Activated naive CD8-positive, alpha-beta T cell treated with anti-CD3 and anti-CD28 coated beads, Interleukin-2, amount 10 ng/mL, durations not matched to agents 7 days and 5 days (primary cell): ENCODE measurements at places on chromosomes 1 and 21. TPM values are rescaled to one million over a fixed set of nuclear protein-coding genes. Genes with fewer than 3 reads are reported as not detected.
A peak's percentile ranks its signal among the peaks of the same experiment; 100 is the strongest.

Gene FAM110D
- not detected for total RNA-seq

- H3K27ac ChIP-seq = peak overlapping the region; percentile 99
- H3K4me3 ChIP-seq = peak overlapping the region; percentile 88
- H3K36me3 ChIP-seq = peaks cover 18% of the 10 kb centered on the region
- H3K27me3 ChIP-seq = no peaks in the 10 kb centered on the region
Observed at GRCh38 chr1:234611225-234611846, 1.4 kb upstream of the IRF2BP2 start.

DNA sequence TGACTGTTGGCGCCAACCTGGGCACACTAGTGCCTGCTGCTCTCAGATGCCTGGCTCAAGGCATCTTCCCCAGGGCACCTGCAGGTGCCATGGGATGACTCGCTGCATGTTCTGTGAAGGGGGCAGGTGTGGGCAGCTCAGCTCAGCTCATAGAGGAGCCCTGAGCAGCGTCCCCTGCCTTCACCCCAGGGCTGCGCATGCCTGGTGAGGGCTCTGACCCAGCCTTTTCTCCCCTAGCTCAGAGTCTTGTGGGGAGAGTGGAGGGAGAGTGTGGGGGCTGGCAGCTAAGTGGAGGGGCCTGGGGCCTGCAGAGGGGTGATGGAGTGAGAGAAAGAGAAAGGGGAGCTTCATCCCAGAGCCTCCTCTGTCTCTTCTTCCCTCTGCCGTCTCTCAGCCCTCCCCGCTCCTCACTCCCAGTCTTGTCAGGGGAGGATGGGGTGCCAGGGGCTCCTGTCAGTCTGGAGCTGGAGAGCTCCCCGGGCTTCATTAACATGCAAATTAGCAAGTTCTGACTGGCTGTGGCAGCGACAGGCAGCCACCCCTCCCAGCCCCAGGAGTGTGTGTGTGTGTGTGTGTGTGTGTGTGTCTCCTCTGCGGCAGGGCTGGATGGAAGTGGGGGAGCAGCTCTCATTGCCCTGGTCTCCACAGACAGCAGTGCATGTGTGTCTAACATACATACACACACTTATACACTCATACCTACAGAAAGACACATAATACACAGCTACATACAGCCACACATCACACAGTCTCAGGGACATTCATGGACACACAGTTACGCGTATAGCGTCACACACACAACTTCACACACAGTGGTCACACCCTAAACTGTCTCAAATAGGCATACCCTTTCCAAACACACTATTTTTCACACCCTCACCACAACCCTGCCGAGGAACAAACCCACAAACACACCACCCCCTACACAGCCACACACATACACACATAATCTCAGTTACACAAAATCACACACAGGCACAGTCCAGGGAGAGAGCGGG is 34.0 kb downstream of the FOXO6 start:
- H3K27me3 ChIP-seq = peaks cover 26% of the 10 kb centered on the region
- no peak for DNase-seq
- H3K36me3 ChIP-seq = no peaks in the 10 kb centered on the region
- H3K4me3 ChIP-seq = no peak overlapping the region

GRCh38 chr1:234619071-234619480 is 9.1 kb upstream of the IRF2BP2 start:
- H3K4me3 ChIP-seq = no peak overlapping the region
- DNase-seq = no peak
- H3K4me1 ChIP-seq = peaks cover 6% of the 10 kb centered on the region
- H3K36me3 ChIP-seq = no peaks in the 10 kb centered on the region

GRCh38 chr1:12661606-12662219 is 17.8 kb downstream of the AADACL4 start:
- H3K4me3 ChIP-seq = no peak overlapping the region
- no peaks in the 10 kb centered on the region for H3K36me3 ChIP-seq
- H3K27me3 ChIP-seq = peaks cover 14% of the 10 kb centered on the region
- H3K27ac ChIP-seq = no peak overlapping the region
- DNase-seq = no peak
- H3K4me1 ChIP-seq = peaks cover 10% of the 10 kb centered on the region
